NCI-H774 (cell line): ENCODE measurements at places on chromosomes 4 and X.

DNA sequence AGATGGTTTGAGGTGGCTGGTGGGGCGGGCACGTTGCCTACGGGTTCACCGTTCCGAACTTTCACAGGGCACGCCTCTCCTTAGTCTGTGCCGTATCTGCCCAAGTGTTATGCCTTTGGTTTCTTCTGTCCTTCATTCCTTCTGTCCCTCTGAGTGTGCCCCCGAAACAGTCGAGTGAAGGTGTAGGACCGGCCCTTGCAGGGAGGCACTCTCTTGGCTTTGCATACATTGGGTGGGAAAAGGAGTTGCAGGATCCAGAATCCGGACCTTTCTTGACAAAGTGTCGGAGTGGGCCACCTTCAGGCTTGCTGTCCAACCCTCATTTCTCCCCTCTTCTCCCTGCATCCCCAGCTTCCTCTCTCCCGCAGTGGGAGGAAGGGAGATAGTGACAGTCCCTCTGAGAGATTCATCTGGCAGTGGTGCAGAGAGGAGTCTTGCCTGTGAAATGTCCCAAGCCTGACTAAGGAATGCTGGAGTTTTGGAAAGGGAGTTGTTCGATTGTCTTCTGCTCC lies 569 bp downstream of the ARFIP1 start:
- DNase-seq, result no peak

- no peak for DNase-seq
Measured at GRCh38 chr4:38989487-38989886, 42.7 kb downstream of the TMEM156 start.

DNA sequence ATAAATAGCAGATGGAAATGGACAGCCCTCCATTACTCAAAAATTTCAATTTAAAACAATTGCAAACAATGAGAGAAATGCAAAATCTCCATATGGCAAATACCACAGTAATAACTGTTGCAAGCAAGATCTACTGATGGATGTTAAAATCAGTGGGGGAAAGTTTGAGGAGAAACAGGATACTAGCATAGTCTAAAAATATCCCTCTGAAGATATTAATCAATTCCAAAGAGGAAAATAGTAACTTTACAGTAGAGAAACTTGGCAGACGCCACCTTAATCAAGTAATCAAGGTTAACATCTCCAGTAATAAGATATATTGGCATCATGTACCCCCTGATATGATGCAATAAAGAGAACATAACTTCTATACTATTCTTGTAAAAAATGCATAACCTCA lies 344.8 kb downstream of the ZNF674 start:
- DNase-seq, result no peak

DNA sequence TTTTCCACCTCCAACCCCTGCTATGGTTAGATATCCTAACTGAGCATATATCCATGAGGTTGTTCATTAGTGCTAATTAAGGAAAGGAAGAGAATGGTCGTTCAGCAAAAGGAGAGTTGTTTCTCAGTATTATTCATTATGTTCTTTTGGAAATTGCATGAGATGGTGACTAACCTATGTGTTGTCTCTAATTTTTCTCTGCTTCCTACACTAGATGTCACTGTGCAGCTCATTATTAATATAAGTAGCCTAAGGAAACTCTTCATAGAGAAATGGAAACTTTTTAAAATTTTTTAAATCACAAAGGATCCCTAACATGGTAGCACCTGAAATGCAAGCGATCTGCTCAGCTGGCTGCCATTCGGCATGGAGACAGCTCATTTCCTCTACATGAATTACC lies 67.7 kb upstream of the FAM9A start:
- DNase-seq, result no peak

DNA sequence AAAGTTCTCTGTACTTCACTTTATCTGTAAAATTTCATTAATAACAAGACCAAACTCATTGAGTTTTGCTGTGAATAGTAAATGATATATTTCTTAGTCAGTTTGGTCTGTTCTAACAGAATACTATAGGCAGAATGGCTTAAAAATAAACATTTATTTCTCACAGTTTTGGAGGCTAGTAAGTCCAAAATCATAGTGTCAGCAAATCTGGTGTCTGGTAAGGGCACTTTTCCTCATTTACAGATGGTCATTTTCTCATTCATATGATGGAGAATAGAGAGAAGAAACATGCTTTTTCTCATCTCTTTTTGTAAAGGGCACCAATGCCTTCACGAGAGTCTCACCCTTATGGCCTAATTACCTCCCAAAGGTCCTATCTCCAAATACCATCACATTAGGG lies 415.1 kb downstream of the FAM133A start:
- no peak for DNase-seq

- no peak for DNase-seq
Measured at GRCh38 chr4:169385376-169385775, 114.6 kb upstream of the SH3RF1 start.

DNA sequence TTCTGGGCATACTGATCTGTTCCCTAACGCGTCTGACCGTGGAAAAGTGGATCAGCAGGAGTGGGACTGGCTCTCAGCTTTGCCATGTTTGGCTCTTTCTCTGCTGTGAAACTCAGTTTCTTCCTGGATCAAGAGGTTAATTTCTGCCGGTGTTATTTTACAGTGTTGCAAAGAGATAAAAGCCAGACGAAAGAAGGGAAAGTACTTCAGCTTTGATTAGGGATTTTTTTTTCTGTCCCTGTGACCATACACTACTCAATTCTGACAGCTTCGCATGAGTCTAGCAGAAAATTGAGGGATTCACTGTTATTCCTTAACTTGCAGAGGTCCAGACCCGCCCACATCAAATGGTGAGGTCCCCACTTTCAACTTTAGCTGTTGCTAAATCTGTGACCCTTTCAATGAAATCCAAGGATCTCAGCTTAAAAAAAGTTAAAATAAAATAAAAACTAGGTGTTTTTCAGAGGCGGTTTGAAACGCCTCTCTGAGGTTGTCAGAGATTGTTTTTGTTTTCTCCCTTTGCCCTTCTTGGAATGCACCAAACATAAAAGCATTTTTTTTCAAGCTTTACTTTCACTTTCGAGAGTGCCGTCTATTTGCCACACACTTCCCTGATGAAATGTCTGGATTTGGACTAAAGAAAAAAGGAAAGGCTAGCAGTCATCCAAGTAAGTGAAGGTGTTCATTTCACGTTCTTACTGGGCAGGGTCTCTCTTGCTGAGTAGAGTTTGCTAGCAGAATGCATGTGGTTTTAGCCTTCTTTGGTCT lies at the start of gene TLR3:
TSS of gene TLR3 (plus strand) at position 576 of the 768 bp plus-strand sequence. CDS start 7,464 bp downstream, outside the sequence.
- no peak for DNase-seq

GRCh38 chr4:71300964-71301363 lies 37.9 kb upstream of the SLC4A4 start:
- no peak for DNase-seq

GRCh38 chr4:25174674-25175073 lies 14.4 kb upstream of the SEPSECS start:
- no peak for DNase-seq

DNA sequence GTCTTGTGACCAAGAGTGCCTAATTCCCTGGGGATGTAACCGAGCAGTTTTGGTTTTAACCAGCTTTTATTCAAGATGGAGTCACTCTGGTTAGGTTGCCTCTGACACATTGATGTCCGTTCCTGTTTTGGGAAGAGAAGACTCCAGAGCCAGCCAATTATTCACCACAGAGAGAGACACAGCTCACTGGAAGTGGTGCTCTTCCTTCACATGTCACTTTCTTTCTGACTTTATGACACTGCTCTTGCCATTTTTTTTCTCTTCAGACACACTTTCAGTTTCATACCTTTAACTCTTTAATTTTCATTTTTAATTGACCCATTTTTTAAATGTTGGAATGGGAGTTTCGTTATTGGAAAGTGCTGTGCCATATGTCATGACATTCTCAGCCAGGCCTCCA lies 418.4 kb upstream of the FSTL5 start:
- DNase-seq, result no peak

- no peak for DNase-seq
Measured at GRCh38 chr4:3043282-3044020, 30.9 kb downstream of the HTT-AS start.

DNA sequence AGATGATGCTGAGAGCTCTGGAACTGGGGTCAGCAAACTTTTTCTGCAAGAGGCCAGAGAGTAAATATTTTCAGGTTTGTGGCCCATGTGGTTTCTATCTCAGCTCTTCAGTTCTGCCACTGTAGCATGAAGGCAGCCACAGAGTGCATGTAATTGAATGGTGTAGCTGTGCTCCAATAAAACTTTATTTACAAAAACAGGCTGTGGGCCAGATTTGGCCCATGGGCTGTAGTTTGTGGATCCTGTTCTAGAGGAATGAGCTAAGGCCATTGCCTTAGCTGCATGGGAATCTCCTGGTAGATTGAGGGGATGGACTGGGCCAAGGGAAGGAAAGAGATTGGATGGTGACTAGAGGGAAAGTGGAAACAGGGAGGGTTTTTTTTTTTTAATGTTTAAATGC lies 36.8 kb downstream of the CLCN4 start:
- no peak for DNase-seq

DNA sequence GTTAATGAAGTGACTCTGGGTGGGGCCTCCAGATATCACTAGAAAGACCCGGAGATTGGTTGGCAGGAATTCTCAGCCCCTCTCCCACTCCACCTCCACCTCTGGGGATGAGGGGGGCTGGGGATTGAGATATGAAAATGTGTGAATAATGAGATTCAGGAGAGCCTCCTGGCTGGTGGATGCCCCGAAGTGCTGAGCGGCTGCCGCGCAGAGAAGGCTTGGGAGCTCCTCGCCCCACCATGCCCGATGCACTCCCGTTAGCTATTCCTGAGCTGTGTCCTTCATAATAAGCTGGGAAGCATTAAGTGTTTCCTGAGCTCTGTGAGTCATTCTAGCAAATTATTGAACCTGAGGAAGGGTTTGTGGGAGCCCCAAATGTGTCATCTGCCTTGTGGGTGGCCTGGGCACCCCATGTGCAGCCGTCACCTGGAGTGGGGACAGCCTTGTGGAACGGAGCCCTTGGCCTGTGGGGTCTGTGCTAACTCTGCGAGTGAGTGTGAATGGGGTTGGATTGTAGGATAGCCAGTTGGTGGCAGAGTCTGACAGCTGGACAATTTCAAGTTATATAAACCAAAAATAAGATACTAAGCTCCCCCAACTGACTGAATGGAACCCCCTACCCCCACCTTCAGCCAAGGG lies 4.4 kb upstream of the MAEA start:
- DNase-seq, result no peak

GRCh38 chr4:151717314-151717713 lies 43.5 kb downstream of the GATB start:
- no peak for DNase-seq

DNA sequence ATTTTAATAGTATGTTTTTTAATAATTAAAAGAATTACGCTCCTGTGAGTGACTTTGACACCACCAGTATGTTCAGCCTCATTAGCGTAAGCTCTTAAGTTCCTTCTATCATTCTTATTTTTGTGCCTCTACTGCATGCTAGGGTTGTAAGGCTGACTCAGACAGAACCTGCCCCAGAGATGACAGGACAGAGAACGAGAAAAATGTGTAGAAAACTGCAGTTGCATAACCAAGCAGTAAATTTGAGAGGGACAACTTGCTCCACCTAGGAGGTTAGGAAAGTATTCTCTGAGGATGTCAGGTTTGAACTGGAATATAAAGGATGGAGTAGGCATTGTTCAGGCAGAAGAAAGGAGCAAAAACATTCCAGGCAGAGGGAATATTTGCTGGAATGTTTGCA lies 98.7 kb downstream of the NFKB1 start:
- DNase-seq, result no peak

DNA sequence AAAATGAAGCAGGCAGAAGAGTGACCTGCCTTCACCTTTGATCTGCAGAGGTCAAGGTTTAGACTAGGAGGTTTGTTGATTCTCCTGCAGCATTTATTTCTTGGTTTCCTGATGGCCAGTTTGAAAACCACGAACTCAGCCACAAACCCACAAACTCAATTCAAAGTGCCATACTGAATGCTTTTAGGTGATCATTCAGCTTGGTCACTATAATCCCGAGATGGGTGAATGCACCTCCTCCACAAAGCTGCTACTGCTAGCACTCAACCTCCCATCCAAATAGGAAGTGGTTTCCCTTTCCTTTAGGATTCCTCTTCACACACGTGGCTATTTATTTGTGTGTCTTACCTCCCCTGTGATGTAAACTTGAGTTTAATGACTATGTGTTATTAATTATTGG lies 225.2 kb downstream of the MID1 start:
- no peak for DNase-seq

DNA sequence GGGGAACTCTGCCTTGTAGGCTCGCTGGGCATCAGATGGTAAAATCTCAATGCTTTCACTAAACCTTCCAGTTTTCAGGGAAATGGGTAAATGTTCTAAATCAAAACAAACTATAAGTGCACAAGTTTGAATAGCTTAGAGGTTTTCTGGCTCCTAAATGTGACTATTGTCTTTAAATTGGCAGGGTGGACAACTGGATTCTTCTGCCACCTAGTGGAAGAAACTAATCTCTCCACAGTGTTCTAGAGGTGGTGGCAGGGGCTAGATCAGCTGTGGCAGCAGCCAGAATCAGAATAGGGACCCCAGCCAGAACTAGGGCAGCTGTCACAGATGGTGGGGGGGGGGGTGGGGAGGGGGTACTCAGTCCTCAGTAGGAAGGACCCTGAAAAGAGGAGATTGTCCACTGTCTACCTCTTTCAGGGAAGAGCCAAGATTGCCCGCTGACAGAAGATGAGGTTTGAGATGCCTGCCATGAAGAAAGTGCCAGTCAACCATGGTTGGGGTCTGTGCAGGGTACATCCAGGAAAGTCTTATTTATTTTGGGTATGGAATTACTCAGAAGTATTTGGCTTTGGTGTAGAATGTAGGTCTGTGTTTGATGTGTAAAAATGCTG lies 201.4 kb downstream of the CCNG2 start:
- no peak for DNase-seq

DNA sequence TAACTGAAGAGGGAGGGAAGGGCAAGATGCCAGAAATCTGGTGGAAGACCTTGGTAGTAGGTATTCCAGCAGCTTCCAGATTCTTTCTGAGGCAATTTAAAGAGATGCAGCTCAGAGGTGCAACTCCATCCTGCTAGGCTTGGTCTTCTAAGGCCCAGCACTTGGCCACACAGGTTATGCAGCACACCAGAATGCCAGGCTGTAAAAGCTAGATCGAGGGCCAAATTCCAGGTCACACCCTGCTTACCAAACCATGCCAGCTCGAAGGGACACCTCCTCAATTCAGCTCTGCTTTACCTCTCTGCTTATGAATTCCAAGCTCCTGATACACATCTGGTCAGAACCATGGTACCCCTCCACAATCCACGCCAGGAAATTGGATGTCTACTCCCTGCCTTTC lies 19.8 kb upstream of the ATXN3L start:
- no peak for DNase-seq

- no peak for DNase-seq
Measured at GRCh38 chr4:54226404-54227255, 2.5 kb upstream of the PDGFRA start.

GRCh38 chrX:122850326-122850725 lies 333.8 kb upstream of the GRIA3 start:
- no peak for DNase-seq

GRCh38 chrX:1306909-1307625 lies 29.5 kb upstream of the IL3RA start:
- DNase-seq, result no peak

DNA sequence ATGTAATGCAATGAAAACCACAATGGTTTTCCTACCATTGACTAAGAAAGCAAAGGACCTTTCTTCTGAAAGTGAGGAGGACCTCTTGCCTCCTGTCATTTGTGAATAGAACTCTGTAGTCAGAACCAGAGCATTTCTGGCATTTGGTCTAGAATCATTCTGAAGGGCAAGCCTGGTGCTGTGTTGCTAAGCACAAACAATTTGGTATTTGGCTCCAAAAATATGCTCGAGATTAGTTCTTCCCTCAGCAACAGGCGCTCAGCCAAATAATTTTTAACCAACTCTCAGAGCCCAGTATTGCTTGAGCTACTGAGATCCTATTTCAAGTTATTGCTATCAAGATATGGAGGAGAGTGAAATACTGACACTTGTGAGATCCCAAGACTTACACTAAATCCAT lies 71.0 kb downstream of the SNCA start:
- DNase-seq, result no peak

- DNase-seq, result peak; percentile 58
Measured at GRCh38 chrX:128929271-128930057, 593.8 kb downstream of the SMARCA1 start.
